ENCODE measurements at places on chromosomes 4 and X.

DNA sequence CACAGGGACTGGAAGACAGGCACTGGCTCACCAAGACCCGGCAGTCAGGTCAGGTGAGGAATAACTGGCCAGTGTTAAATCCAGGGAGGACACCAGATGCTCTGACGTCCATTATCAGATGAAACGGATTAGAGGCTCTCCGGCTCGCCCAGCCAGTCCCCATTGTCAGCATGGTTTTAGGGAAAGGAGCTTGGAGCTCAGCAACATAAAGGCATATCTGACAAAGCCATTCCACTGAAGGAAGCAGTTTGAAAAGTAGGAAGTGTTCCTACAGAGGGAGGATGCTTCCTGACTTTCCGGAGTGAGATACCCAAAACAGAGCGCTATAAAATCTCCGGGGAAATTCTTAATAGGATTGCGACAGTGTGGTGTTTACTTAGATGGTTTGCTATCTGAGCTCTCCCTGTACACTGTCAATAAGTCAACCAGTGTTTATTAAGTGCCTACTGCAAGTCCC lies 14.8 kb downstream of the NDNF start:
- DNase-seq: no peak

- no peak for DNase-seq
Measured at GRCh38 chrX:70386235-70386634, 36.9 kb upstream of the GDPD2 start.

- DNase-seq: no peak
Measured at GRCh38 chrX:12007881-12008280, 130.4 kb upstream of the FRMPD4 start.

DNA sequence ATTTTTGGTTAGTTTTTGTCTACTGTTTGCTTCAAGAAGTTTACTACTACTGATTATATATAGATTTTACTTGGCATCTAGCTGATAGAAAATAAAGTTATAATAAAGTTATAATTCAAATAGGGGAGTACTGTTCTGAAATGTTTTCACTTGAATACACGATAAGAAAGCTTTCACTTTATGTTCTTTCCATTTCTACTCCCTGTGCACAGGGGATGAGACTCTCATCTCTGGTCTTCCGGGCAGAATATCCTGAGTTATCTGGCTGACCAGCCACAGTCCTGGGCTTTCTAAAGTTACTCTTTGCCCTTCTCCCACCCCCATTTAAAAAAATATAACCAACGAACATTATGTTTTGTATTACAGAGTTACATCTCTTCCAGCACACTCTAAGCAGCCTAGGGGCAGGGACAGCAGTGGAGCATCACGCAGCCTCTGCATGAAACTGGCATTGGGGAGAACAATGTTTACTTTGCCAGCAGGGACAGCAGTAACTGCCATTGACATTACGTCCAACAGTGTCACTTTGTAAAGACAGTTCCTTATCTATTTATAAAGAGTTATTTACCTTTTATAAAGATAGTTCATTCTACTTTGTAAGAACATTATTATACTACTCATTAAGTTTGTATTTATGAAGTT lies 64.3 kb downstream of the METTL14 start:
- no peak for DNase-seq

- DNase-seq: no peak
Measured at GRCh38 chr4:95190751-95191436, 357.9 kb downstream of the UNC5C start.

GRCh38 chr4:76513482-76513881 lies 78.5 kb downstream of the SHROOM3 start:
- DNase-seq: no peak

DNA sequence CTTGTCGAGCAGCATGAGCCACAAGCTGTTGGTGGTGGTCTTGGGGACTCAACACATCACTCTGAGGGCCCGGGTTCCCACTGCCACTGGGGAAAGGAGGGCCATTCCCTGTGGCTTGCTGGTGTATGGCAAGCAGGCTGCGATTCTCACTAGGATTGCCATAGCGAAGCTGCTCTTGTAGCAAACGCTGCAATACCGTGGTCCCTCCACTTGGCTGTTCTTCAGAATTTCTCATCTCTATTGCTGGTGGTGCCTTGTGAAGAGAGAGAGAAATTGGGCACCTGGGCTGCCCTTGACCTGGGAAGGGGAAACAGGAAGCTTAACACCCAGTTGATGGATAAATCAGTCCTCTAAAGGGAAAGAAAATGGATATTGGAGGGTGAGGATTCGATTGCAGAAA lies 17.7 kb downstream of the AMOT start:
- no peak for DNase-seq

DNA sequence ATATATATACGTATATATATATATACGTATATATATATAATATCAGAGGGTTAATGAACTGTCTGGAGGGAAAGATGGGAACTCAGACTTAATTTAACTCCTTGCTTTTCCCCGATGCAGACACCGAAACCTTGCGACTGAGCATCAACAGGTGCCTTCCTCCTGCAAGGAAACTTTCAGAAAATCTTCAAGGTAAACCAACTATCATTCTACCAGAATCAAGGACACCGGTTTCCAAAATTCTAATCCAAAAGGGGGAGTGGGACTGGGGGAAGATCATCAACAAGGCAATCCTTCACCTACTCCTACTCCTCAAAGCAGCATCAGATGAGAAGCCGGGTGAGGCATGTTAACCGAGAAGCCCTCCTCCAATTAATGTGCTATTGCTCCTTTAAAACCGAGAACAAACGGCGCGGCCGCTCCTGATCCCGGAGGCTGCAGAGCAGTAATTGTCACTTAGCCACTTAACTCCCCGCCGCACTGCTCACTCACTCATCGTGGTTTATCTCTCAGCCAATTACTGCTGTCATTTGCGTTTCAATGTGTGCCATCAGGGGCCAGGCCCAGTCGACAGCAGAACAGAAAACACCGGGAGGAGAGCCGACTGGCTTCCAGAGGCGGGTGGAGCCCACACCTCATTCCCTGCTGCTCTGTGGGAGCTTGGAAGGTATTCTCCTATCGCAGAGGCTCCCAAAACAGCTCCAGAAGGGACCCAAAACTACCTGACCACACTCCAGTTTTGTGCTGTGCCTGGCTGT lies 61.7 kb downstream of the MAML3 start:
- no peak for DNase-seq

DNA sequence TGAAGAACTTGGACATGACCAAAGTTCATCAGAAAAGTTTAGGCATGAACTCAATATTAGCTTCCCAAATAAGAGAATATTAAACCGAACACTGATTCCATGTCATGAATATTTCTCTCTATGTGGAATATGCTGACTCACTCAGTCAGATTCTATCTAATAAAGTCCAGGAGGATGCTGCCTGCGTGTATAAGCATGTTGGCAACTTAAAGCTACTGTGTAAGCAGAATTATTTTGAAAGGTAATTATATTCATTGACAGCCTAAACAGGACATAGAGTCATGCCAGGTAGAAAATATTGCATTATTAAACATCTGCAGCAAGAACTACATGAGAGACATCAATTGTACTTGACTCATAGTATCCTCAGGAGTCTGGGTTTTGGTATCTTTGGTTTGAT lies 367.9 kb upstream of the SPOCK3 start:
- no peak for DNase-seq

- DNase-seq: no peak
Measured at GRCh38 chrX:100413229-100413628, 3.2 kb upstream of the PCDH19 start.

GRCh38 chrX:33906971-33907370 lies 225.1 kb downstream of the FAM47A start:
- DNase-seq: no peak

GRCh38 chrX:44223150-44223549 lies 120.3 kb downstream of the EFHC2 start:
- no peak for DNase-seq

- no peak for DNase-seq
Measured at GRCh38 chr4:57116245-57116644, 6.1 kb upstream of the IGFBP7 start.

DNA sequence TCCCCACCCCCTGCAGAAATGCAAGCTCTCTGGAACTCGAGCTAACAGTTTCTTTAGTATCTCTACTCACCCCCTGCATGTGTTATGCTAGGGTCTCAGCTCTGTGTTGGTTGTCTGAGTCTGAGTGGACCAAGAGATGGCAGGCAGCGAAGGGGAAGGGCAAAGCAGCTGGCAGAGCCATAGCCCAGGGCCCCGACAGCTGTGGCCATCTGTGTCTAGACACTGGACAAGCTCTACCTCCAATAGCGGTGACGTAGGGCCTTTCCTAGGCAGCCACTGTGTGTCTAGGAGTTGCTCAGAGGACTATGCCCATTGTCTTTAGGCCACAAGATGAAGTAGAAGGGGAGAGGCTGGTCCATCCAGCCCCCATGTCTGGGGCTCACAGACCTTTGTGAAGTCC lies 79.2 kb downstream of the EFNB1 start:
- DNase-seq: no peak
